ENCODE measurements at places on chromosomes 5 and 9. TPM values are rescaled to one million over a fixed set of nuclear protein-coding genes. Genes with fewer than 3 reads are reported as not detected.

- DNase-seq = no peak
Observed at GRCh38 chr5:133241179-133242092, 189.6 kb downstream of the HSPA4 start.

DNA sequence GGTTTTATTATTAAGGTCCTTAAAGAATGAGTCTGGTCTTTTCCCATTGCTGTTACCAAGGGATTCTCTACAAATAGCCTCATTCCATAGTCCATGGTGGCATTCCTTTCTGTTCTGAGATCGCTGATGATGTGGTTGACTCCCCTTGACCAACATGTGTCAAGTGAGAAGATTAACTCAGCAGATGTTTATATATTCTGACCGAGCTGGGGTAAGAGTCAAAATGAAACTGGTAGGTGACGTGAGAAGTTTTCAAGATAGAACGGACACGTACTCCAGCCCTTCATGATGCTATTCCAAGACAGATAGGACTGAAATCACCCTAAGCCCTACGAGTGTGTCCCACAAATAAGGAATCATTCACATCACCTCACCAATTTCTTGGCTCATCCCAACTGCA lies 155.5 kb upstream of the WWC1 start:
- no peak for DNase-seq

ARHGEF37 gene
- 32.9 TPM for total RNA-seq

CDC25C gene
- 0.16 TPM for total RNA-seq

FREM1 gene
- total RNA-seq = 2.0 TPM

- no peak for DNase-seq
Observed at GRCh38 chr5:57836921-57837320, 354.3 kb upstream of the ACTBL2 start.

GRCh38 chr9:11962327-11962726 lies 730.9 kb upstream of the TYRP1 start:
- DNase-seq = no peak

BRINP1 gene
- 0.54 TPM for total RNA-seq

- DNase-seq = no peak
Observed at GRCh38 chr5:167576126-167576525, 715.3 kb upstream of the WWC1 start.

GRCh38 chr5:117547192-117547591 lies 972.6 kb upstream of the SEMA6A start:
- no peak for DNase-seq

ZBED3 gene
- total RNA-seq = 3.8 TPM

DNA sequence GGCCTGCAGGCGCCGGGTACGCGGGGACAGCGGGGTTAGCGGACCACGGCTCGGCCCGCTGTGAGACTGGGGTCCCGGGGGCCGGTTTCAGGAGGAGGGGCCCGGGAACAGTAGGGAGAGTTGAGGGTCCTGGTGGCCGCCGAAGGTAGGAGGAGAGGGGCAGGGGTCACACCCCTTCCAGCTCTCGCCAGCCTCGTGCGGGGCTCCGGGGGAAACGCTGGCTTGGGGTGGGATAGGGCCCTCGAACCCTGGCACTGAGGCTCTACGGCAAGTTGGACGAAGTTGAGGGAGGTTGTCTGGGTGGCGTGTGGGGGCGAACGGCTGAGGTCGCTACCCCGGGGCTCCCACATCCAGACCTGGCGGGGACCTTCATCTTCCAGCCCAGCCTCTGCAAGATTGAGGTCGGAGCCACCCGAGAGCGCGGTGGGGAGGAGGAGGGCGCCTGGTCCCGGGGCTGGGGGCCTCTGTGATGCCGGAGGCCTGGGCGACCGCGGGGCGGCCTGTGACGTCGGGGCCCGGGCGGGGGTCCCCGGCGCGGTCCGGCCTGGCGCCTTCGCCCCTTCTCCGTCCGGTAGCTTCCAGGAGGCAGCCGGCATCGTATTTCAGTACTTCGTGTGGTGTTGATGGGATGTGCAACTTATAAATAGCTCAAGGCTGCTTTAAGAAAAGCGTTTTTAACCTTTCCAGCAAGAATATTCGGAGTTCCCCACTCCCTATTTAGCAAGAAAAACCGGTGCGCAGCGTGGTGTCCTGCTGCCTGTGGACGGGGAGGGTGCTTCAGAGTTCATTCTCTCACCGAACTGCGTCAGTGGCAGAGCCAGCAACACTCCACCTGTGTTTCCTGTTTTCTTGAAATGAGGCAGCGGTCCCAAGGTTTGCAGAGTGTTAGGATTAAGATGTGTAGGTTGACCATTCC lies 902 bp downstream of the HABP4 start:
- no peak for DNase-seq

- DNase-seq = peak; percentile 81
Observed at GRCh38 chr5:135230251-135230925, 168.6 kb downstream of the MACROH2A1 start.

- no peak for DNase-seq
Observed at GRCh38 chr5:161460741-161461140, 85.8 kb downstream of the GABRB2 start.

All from Right ventricle myocardium superior (tissue), 1 donor.